ENCODE measurements at places on chromosomes 12 and 14.

DNA sequence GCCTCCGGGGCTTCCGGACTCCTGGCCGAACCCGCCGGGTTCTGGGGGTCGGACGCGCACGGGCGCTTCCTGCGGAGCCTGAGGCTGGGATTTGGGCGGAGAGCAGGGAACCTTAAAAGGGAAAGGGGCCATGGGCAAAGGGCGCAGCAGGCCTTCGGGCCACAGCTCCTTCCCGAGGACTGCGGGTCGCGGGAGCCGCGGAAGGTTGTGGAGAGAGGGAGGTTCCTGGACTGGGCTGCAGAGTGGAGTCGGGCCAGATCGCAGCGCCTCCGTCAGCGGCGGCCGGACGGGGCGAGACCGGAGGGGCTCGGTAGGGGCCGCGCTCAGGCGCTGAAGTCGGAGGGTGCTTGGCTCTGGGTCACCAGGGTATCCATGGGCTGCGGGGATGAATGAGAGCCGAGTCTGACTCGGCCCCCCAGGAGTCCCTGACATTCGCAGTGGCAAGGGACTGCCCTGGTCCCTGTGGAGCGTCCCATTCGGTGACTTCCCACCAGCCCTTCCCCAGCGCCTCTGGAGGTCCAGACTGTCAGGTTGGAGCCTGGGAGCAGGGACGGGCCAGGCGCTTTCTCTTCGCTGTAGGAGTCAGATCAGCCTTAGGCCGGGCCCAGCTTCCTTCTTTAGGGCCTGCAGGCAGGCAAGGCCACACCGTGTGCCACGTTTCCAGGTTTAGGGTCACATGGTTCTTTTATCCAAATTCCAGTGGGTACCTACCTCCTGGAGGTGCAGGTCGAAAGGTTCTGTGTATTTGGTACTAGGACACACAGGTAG is 938 bp upstream of the SLC25A29 start:
- DNase-seq = no peak

DNA sequence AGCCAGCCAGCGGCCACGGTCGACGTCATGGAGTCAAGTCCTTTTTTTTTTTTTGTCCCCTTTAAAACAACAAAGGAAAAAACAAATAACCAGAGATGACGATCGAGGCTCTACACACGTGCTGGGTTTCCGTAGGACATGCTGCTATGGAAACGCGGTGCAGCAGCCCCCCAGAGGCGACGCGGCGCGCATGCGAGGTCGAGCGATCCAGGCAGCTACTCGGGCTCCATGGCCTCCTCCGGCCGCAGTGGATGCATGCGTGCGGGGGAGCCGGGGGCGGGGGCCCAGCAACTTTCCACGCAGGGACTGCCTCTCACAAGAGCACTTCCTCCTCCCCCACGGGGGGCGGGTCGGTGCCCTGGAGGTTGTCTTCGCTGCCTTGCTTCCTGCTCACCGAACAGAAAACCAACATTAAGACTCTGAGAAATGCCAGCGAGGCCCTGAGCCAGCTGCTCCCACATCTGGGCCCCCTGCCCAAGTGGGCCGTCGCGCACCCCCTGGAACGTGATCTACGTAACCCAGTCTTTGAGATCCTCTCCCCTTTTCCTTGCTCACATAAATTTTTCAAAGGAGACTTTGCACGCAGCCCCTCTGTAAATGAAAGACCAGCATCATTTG is 30.7 kb downstream of the P2RX4 start:
- DNase-seq = no peak

DNA sequence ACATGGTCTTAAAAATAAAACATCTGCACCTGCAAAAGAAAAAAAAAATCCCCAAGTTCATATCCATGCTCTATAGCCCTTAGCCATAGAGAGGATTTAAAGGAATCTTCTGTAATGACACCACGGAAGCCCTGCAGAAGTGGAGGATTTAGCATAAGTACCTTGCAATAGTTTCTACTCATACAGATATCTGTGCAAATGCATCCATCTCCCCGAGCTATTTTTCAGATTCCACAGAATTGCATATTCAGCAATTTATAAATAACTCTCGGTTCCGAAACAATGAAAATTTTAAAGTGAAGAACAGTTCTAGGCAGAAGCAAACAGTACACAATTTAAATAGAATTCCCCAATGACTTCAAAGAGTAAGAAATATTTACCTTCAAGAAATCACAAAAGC is 424 bp downstream of the IGF1 start:
- DNase-seq = no peak

DNA sequence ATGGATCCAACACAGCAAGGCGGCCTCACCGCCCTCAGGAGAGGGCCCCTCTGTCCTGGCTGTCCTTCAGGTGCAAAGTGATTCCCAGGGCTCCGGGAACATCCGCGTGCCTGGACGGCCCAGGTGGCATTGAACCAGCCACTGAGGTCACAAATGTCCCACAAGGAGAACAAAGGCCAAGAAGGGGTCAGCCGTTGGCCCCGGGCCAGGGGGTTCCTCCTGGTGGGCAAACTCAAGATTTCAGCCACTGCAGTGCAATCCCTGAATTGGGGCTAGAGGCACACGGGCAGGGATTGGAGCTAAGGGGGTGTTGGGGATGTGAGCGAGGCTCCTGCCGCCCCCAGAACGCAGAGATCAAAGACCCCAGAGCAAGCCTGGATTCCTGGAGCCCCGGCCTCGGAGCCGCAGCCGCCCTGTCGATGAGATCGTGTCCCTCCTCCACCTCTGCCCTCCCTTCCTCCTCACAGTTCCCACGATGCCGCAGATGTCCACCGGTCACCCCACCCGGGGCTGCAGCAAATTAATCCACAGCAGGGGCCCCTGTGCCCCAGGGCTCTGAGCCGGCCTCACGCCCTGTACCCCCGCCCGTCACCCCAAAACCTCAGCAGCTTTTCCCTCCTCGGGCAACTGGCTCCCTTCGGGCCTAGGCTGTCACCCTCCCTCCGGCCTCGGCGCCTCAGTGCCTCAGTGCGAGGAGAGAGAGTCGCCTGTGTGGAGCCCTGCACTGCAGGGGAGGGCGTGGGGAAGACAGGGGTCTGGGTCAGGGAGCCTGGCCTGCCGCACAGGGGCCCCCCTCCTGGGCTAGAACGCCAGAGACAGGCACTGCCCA is 56.7 kb upstream of the GALNT9 start:
- no peak for DNase-seq

DNA sequence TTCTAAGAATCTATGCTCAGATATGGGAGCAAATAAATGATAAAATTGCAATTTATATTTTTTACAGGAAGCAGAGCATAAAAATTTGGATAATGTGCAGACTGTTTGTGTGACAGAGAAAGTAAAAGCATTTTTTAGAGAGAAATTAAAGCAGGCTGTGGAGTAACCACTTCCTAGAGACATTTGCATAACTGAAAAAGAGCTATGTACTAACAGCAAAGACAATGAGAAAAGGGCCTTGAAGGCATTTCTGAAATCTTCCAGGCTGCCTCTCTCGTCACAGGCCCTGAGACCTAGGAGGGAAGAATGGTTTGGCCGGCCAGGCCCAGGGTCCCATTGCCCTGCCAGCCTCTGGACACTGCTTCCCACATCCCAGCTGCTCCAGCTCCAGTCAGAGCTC is 247.2 kb downstream of the ALX1 start:
- DNase-seq = no peak

Measured in RWPE1 (cell line).